ENCODE measurements at places on chromosomes 1 and 21. TPM values are rescaled to one million over a fixed set of nuclear protein-coding genes. Genes with fewer than 3 reads are reported as not detected.

GRCh38 chr1:76083189-76083588 lies 8.6 kb downstream of the ST6GALNAC3 start:
- H3K4me1 ChIP-seq = no peaks in the 10 kb centered on the region
- no peaks in the 10 kb centered on the region for H3K36me3 ChIP-seq
- peaks cover 3% of the 10 kb centered on the region for H3K27me3 ChIP-seq
- no peak overlapping the region for H3K4me3 ChIP-seq
- DNase-seq = no peak

GRCh38 chr21:42176859-42177258 lies 42.1 kb upstream of the ABCG1 start:
- no peaks in the 10 kb centered on the region for H3K36me3 ChIP-seq
- no peaks in the 10 kb centered on the region for H3K27me3 ChIP-seq

Gene NBPF4
- polyA plus RNA-seq = not detected

Gene TMEM79
- polyA plus RNA-seq = 1.5 TPM

DNA sequence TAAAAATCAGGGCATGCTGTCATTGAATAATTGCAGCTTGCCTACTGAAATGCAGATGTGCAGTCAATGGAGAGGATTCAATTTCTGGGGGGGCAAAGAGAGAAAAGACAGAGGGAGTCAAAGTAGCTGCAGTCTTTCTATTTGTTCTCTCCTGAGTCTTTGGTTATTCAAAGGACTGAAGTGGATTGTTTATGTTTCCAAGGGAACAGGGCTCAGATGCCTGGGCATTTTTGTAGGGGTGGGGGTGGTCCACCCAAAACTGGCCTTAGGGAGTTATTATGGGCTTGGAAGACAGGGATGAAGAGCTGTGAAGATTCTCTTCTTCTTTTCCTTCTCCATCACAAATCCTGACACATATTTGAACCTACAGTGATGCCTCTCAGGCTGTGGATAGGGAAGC lies 408.8 kb upstream of the DAB1 start:
- H3K27ac ChIP-seq = no peak overlapping the region
- H3K27me3 ChIP-seq = no peaks in the 10 kb centered on the region
- no peak for DNase-seq
- no peak overlapping the region for H3K4me3 ChIP-seq
- no peaks in the 10 kb centered on the region for H3K36me3 ChIP-seq

Gene TRPM2
- not detected for polyA plus RNA-seq

Gene MYBPH
- polyA plus RNA-seq = 5.5 TPM

DNA sequence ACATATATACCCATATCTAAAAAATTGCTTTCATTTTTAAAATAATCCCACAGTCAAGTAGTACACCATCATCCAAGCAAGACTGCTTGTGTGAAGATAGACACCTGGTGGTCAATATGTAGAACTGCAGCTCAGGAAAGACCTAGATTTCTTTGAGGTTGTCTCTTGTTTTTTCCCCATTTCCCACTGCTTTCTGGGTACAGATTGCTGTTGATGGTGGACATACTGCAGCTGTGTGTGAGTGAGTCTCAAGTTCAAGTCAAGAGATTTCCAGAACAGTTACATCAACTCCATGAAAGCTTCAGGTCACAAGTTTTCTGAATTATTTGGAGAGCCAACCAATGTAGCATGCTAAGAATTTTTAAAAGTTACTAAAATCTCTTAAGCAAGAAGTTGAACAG lies 306.4 kb downstream of the DUSP10 start:
- H3K27ac ChIP-seq = no peak overlapping the region
- H3K4me1 ChIP-seq = peaks cover 7% of the 10 kb centered on the region
- peak; percentile 62 for DNase-seq
- no peak overlapping the region for H3K4me3 ChIP-seq

- H3K27ac ChIP-seq = no peak overlapping the region
- H3K4me1 ChIP-seq = peaks cover 8% of the 10 kb centered on the region
- no peaks in the 10 kb centered on the region for H3K36me3 ChIP-seq
- H3K27me3 ChIP-seq = no peaks in the 10 kb centered on the region
Observed at GRCh38 chr1:164614316-164614715, 55.3 kb downstream of the PBX1 start.

GRCh38 chr1:63787875-63788274 lies 14.1 kb downstream of the ROR1 start:
- no peaks in the 10 kb centered on the region for H3K27me3 ChIP-seq
- no peak overlapping the region for H3K4me3 ChIP-seq
- no peaks in the 10 kb centered on the region for H3K4me1 ChIP-seq
- H3K27ac ChIP-seq = no peak overlapping the region

- no peaks in the 10 kb centered on the region for H3K4me1 ChIP-seq
- no peak for DNase-seq
- H3K36me3 ChIP-seq = no peaks in the 10 kb centered on the region
- H3K4me3 ChIP-seq = no peak overlapping the region
Observed at GRCh38 chr1:240935920-240936319, 324.0 kb upstream of the GREM2 start.

Gene GATAD2B
- polyA plus RNA-seq = 5.2 TPM

DNA sequence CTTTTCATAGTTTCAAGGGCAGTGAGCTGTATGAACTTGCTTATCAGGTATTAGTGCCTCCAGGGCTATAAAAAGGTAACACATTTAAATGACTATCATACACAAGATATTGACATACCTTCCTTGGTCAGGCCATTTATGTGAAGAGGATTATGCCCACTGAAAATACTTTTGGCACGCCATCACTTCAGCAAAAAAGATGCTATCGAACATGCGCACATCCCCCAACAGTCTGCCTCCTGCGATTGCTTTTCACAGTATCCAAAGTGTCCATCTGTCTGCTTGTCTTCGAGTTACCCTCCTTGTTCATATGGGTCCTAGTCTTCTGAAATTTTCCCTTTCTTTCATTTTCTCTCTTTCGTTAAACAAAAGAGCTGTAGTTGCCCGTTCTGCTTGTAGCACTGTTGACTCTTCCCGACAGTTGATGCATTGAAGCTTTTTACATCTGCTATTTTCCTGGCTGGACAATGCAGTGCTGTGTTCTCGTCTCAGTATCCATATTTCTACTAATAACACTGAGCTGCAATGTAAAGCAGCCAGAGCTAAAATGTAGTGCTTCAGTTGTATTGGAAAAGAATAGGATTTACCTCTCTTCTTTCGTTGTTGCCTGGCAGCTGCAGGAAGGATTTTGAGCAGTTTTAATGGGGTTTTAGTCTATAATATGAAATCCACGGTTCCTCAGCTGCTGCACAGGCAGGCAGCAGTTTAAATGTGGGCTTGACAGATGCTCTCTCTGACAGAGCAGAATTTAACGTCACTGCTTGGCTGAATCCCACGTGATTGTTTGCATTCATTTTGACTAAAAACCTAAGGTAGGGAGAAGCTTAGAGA lies at the start of gene B3GALT2:
Gene B3GALT2 (minus strand): TSS at position 713 of the 831 bp plus-strand sequence. CDS start 5,051 bp downstream, outside the sequence.
- H3K36me3 ChIP-seq = no peaks in the 10 kb centered on the region
- peak within 1 kb of the TSS; percentile 66 for H3K27ac ChIP-seq
- H3K27me3 ChIP-seq = no peaks in the 10 kb centered on the region
- peak within 1 kb of the TSS; percentile 57 for H3K4me3 ChIP-seq
- peaks cover 2% of the 10 kb centered on the region for H3K4me1 ChIP-seq

DNA sequence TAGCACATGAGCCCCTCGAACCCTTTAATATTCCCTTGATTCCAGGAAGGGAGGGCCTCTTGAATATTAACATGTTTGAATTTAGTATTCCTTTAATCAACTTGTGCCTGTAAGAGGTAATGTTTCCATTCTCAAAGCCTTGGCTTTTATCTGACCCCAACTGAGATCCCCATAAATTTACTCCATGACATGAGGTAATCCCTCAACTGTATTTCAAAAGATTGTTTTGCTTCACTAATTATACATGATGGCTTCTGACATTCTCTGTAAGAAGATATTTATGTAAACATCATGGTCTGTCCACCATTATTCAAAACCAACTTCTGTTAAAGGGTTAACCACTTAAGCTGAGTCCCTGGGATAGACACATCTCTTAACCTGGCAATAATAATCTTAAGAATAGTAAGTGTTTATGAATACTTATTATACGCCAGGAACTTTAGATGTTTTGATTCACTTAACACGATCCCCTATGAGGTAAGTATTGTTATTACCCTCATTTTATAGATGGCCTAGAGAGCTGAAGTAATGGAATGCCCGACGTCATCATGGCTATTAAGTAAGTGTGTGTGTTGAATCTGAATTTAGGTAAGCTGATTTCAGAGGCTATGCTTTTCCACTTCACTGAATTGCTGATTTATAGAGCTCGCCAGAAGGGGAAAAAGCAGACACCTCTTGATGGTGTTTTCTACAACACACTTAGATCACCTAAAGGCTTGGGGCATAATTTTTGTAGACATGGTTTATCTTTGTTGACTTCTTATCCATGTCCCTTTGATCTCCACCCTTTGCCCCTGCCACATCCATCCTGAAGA lies 11.1 kb downstream of the KRTAP19-1 start:
- no peaks in the 10 kb centered on the region for H3K27me3 ChIP-seq
- no peak overlapping the region for H3K27ac ChIP-seq

DNA sequence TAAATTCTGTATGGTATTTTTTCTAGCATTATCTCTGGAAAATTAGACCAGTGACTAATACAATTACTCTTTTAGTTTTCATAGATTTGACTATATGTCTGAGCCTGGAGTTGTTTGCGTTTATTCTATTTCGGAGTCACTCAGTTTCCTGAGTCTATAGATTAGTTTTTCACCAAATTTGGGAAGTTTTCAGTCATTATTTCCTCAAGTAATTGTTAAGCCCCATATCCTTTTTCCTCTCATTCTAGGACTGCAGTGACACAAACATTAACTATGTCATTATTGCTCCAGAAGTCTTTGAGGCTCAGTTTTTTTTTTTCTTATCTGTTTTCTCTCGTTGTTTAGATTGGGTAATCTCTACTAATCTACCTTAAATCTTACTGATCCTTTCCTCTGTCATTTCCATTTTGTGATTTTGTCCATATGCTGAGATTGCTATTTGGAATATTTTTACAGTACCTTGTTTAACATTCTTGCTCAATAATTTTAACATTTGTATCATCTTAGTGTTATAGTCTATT lies 886.2 kb downstream of the LTN1 start:
- no peak for DNase-seq
- no peak overlapping the region for H3K27ac ChIP-seq
- no peak overlapping the region for H3K4me3 ChIP-seq
- H3K4me1 ChIP-seq = no peaks in the 10 kb centered on the region

DNA sequence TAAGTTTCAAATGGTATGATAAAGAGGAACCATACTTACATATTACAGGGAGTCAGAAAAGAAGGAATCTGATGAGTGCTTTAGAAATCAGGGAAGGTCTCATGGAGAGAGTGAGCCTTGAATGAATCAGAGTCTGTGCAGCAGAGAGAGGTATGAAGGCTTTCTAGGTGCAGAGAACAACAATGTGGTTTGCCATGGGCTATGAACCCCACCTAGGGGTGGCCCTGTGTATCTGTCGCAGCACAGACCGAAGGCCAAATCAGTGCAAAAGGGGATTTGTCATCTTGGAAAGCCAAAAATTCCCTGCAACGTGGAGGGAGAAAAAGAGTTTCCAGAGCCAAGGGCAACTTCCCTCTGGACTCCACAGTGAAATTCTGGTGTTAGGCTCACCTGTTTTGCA lies 3.5 kb downstream of the PAPPA2 start:
- DNase-seq = no peak
- H3K4me1 ChIP-seq = no peaks in the 10 kb centered on the region
- H3K36me3 ChIP-seq = no peaks in the 10 kb centered on the region
- no peak overlapping the region for H3K4me3 ChIP-seq
- H3K27me3 ChIP-seq = no peaks in the 10 kb centered on the region

All from fibroblast of lung (primary cell).